Germinal center (tissue), 1 donor: ENCODE measurements at places on chromosomes 4 and X.

DNA sequence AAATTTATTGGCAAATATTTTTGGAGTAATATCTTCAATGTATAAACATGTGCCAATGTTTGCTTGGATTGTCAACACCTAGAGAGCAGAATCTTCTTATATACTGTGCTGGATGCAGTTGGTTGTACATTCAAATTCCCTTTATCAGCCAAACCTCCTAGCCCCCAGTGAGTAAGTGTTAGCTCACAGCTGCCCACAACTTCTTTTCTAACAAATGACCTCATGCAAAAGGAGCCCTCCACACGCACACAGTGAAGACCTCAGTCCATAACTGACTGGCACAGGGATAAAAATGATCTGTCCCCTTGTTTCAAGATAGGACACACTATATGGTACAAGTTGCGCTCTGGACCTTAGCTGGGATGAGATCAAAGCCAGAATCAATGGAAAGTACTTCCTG lies 458.0 kb upstream of the NWD2 start:
- DNase-seq: no peak

- DNase-seq: no peak
These were observed 32.4 kb upstream of the PJA1 start for GRCh38 chrX:69197690-69198089.

- no peak for DNase-seq
These were observed 467.4 kb downstream of the EPHA5 start for GRCh38 chr4:65202853-65203236.

DNA sequence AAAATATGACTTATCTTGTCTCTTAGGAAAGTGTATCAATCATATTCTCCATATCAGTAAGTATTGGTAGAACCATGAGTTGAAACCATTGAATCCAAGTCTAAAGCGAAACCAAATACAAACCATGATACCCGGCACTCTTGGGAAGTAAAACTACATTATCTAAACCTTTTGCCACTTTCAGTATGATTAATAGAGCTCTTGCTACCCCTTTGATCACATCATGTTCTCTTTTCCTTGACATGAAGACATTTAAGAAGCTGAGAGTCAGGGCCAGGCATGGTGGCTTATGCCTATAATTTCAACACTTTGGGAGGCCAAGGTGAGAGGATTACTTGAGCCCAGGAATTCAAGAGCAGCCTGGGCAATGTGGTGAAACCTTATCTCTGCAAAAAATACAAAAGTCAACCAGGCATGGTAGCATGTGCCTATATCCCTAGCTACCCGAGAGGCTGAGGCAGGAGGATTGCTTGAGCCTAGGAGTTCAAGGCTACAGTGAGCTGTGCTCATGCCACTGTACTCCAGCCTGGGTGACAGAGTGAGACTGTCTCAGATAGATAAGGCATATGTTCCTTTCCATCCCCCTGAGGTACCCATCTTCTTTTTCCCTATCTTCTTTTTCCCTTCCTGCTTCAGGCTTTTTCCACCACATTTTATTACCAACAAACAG lies 45.4 kb downstream of the CEP135 start:
- peak; percentile 17 for DNase-seq

DNA sequence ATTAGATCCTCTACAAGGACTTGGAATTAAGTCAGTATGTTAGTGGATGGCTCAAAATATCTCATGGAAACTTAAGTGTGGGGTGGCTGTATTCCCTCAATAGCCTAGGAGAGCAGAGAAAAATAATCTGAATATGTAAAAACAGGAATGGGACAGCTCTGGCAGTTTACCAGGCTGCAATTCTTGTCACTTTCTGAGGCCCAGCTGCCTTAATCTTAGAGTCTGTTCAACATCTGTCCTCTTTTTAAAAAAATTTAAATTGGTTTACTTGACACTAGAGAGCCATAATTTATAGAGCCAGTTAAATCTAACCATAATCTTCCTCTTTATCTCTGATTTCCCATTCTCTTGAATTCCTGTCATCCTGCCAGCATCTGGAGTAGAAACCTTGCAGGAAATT lies 109.2 kb upstream of the CXCL13 start:
- DNase-seq: no peak

GRCh38 chr4:128384091-128384520 lies 96.5 kb upstream of the PGRMC2 start:
- no peak for DNase-seq

- no peak for DNase-seq
These were observed 290.7 kb upstream of the TENM3 start for GRCh38 chr4:181952478-181952877.

DNA sequence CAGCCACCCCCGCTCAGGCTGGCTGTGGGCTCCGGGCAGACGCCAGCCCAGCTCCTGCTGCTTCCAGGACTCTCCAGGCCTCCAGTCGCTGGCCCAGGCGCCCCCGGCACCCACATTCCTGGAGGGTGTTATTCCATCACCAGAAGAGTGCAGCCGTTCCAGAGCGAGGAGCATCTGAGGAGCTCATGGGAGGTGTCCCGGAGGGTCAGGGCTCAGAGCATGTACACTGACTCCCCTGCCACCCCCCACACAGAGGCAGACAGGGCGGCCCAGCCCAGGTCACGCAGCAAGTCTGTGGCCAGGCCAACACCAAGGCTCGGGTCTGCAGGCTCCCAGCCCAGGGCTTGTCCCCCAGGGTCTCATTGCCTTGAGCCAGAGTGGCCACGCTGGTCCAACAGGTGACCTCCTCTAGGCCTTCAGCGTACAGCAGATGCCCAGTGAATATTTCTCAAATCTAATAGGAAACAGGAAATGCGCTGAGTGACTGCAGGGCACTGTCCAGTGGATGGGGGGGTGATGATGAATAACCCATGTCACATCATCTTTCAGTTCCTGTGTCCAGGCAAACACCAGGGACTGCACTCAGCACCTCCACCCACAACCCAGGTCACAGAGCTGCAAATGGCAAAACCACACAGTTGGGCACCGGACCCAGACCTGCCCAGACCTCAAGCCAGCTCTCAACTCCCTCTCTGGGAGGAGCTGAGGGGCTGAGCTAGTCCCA lies 37.2 kb downstream of the ABLIM2 start:
- no peak for DNase-seq

- DNase-seq: no peak
These were observed 35.4 kb upstream of the CDKL5 start for GRCh38 chrX:18389966-18390365.

DNA sequence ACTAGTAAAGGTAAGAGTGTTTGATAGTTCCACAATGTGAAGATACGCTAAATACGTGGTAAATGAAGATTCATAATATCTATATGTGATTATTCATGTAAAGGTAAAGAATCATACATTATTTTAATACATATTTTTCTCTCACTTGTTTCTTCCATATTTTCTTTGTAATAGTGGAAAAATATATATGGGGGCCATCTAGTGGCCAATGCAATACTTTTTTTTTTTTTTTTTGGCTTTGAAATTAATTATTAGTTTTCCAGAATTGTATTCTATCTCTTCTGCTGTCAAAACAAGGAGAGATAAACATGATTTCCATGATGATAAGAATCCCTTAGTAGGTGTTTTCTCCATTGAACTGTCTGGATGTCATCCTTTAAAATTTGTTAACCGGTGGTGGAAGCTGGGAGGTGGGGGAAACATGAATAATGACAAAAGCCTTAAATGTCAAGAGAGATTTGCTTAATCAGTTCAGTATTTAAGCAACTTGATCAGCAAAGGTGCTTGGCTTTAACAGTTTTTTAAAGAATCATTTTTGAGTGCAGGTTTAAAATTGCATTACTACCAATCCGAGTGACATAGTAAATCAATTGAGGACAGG lies 508.7 kb upstream of the HTR2C start:
- DNase-seq: no peak

GRCh38 chr4:117898496-117898895 lies 135.8 kb upstream of the NDST3 start:
- no peak for DNase-seq

DNA sequence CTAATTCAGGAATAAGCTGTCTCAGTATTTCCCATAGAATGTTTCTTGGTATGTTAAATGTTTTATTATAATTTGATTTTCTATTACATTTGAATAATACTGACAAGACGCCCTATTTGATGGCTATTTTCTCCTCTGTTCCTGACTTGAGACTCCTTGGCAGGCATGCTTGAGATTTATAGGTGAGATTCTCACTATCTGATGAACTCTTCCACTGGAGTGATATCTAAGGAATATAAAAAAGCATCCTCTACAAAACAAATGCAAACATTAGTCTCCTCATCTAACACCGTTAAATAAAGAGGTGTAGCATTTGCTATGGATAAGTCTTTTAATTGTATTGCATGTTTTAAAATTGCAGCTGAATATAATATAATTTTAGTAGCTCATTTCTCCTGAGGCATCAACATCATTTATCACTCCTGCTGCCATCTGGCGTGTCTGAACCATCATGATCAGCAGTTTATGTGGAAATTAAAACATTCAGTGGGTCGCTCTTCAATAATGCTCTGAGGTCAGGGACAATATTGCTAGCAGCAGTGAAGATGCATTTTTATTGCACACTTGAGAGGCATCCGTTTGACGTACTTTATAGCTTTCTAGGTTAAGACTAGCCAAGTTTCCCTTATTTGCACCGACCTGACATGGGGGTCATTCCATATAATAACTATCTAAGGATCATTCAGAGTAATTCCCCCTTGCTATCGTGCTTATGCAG lies 210.4 kb upstream of the GALNTL6 start:
- DNase-seq: no peak

DNA sequence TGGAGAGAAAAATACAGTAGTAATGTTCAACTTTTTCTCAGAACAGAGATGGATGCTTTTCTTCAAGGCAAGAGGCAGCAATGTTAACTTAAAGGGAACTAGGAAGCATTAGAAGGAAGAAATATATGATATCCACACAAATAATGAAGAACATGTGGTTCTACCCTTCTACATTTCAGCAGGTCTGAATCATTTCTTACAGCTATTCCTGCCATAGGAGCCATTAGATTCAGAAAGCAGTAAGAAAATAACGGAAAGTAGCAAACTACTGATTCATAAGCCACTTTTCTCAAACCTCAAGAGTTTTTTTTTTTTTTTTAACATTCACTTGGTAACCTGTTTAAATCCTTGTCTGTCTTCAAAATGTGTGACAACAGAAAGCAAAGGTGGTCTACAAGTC lies 1251.6 kb upstream of the AGA start:
- DNase-seq: no peak

GRCh38 chr4:70544279-70544868 lies 26.0 kb downstream of the AMTN start:
- no peak for DNase-seq

DNA sequence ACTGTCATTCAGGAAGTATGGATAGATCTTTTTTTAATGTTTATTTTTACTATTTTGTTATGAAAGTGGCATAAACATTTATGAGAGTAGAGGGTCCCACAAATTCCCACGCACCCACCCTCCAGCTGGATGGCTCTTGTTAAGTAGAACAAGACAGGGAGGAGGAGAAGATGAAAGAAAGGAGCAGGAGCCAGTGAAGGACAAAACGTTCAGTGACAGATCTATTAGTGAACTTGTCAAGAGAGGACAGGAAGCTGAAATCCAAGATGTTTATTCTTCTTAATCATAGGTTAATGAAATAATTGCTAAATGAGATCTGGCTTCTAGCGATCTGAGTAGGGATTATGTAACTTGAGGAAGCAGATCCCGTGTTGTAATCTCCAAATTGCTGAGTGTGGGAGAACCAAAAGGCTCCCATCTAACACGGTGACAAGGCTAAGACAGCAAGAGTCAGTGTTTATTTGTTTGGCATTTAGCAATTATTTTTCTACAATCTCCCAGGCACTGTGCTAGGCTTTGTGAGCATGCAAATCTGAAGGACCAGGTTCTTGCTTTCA lies 162.5 kb downstream of the SHROOM3 start:
- DNase-seq: no peak

GRCh38 chrX:67543818-67544217 lies at the start of gene AR:
Gene AR, plus strand, starts transcription at chrX:67544021. Its CDS starts 1,126 bp downstream, at chrX:67545147.
- no peak for DNase-seq

DNA sequence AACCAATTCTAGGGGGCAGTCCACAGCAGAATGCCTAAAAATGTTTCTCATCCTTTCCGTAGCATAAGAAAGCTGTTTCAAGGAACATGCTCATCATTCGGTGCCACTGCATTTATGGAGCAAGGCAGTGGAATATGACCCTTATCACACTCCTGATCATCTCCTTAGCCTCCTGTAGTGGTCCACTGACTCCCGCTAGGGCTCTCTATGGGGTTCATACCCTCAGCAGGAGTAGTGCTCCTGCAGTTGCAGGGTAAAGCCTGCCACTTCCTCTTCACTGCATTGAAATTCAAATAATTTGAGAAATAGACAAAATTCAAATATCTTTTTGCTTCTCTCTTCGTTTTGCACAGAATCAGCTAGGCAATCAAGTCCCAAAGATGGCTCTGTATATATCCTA lies 107.0 kb downstream of the NDST3 start:
- DNase-seq: no peak

- no peak for DNase-seq
These were observed 33.8 kb upstream of the SPANXN1 start for GRCh38 chrX:145213504-145213903.

- DNase-seq: no peak
These were observed 51.2 kb upstream of the KLF3 start for GRCh38 chr4:38612646-38613414.

GRCh38 chrX:115499112-115499805 lies 61.7 kb upstream of the PLS3 start:
- no peak for DNase-seq

DNA sequence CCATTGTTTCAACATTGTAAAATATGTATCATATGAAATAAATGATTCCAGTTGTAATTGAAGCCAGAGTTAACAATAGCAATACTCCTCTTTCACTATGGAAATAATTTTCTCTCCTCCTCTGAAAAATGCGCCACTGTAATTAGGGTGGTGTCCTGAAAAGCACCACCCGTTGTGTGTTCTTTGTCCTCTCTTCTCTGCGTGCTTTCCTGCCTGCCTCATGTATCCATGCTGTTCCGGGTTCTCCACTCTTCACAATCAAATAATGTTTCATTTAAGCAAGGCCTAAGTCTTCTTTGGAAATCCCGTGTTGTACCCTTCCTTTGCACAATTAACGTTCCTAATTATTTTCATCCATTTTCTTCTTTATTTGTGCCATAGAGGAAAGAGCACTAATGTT lies 293.3 kb downstream of the ADGRL3 start:
- DNase-seq: no peak

- no peak for DNase-seq
These were observed 6.9 kb upstream of the ANXA3 start for GRCh38 chr4:78544678-78545077.

GRCh38 chr4:45663003-45663402 lies 460.9 kb downstream of the GABRG1 start:
- DNase-seq: no peak

GRCh38 chrX:118345045-118345463 lies 852 bp upstream of the WDR44 start:
- no peak for DNase-seq

DNA sequence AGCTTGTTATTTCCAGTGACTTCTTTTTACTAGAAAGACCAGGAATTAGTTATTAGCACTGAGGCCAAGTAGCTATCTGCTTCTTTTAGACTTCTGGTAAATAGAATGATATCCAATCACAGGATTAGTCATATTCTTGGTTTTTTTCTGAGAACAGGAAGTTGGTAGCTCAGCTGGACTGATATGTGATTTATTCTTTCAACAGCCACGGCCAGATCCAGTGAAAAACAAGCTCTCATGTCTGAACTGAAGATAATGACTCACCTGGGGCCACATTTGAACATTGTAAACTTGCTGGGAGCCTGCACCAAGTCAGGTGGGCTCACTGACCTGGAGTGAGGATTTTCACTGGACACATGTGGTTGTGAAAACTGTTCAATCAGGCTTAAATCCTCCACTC lies 48.6 kb downstream of the PDGFRA start:
- no peak for DNase-seq
